ENCODE measurements at places on chromosomes 12 and 14.

- no peak for DNase-seq
Observed at GRCh38 chr12:115135800-115136211, 451.8 kb upstream of the TBX3 start.

- DNase-seq = no peak
Observed at GRCh38 chr12:121949648-121950397, 31.4 kb downstream of the CFAP251 start.

DNA sequence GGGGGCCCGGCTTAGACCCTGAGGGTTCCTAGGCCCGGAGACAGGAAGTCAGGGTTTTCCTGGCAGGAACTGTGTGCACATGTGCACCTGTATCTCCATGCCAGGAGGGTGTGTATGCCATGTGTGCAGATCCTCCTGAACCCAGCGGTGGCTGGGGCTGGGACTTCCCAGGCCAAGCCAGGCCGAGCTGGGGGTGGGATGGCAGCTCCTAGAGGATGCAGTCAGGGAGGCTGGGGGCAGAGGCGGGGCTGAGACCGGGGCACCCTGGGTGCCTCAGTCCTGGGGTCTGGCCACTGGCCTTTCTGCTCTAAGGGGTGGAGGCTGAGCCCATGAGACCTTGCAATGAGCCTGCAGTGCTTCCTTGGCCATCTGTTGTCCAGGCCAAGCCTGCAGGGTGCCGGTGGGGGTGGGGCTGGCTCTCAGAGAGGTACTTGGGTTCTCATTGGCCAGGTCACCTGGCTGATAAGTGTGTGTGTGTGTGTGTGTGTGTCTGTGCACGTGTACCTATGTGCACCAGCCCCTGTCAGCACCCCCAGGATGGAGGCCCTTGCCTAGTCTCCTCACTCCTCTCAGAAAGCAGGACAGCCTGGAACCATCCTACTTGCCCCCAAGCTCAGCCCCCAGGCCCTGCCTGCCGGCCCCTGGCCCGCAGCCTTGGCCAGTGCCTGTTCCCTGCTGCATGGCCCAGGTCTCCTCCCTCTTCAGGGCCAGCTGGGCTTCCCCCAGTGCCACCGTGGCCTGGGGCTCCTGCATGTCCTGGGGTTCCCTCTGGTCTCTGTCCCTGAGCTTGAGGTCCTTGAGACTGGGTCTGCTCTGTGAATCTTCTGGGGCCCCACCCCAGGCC lies 10.6 kb upstream of the TNFAIP2 start:
- DNase-seq = no peak

GRCh38 chr12:16844875-16845274 lies 238.9 kb upstream of the LMO3 start:
- no peak for DNase-seq

DNA sequence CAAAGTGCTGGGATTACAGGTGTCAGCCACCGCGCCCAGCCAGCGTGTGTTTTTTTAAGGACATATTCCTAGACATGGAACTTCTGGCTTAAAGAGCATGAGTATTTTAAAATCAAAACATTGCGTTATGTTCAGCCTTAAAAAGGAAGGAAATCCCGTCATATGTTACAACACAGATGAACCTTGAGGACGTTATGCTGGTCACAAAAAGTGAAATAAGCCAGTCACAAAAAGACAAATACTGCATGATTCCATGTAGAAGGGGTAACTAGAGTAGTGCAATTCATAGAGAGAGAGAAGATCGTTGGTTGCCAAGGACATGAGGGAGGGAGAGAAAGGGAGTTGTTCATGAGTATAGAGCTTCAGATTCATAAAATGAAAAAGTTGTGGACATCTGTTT lies 53.9 kb downstream of the ACACB start:
- DNase-seq = no peak

DNA sequence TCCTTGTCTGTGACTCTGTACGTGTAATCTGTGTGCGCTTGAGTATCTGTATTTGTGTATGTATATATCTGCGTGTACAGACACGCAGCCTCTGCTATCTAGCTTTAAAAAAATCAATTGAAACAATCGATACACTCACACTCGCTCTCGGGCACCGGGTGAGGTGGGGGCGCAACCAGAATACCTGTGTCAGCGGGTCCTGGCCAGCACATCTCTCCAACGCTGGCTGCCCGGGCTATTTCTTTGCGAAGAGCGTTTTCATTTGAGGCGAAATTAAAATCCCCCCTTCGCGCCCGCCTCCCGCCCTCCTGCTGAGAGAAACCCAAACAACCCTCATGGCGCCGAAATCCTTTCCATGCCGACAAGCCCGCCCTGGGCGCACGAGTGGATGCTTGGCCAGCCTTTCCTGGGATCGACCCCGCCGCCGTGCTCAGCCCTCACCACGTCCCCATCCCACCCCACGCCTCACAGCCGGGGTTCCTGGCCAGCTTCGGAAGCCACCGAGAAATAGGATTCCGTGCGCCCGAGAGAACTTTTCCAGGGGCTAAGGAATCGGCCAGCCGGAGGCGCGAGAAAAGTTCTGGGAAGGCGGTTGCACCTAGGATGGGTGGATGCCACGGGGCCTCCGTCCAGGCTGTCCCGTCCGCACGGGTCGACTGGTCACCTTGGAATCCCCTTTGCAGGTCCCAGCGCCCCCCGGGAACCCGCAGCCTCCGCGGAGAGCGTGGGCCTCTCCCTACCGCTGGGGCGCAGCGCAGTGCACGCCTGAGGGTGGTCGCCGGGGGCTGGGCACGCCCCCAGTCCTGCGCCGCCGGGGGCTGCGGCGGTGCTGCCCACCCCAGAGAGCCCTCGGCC lies 1.0 kb downstream of the ZDHHC22 start:
- DNase-seq = no peak

GRCh38 chr14:69399750-69400149 lies 1.3 kb downstream of the SLC39A9 start:
- DNase-seq = no peak

GRCh38 chr12:99686142-99686541 lies 38.6 kb downstream of the GARIN6 start:
- DNase-seq = no peak

DNA sequence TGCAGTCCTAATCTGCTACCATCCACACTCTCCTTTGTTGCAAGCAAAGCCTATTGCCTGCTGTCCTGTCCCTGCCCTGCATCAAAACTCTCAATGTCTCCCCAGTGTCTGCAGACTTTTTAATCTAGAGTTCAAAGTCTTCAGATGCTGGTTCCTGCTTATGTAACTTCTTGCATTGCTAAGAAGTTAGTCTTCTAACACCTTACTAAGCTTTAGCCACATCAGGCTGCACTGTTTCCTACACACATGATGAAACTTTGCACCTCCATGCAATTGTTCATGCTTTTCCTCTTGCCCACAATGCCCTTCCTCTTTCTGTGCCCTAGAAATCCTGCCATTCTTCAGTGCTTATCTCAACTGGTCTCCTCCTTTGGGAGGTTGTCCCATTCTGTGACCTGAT lies 16.2 kb upstream of the DICER1 start:
- no peak for DNase-seq

GRCh38 chr12:79658221-79658620 lies 32.5 kb downstream of the PAWR start:
- DNase-seq = no peak

DNA sequence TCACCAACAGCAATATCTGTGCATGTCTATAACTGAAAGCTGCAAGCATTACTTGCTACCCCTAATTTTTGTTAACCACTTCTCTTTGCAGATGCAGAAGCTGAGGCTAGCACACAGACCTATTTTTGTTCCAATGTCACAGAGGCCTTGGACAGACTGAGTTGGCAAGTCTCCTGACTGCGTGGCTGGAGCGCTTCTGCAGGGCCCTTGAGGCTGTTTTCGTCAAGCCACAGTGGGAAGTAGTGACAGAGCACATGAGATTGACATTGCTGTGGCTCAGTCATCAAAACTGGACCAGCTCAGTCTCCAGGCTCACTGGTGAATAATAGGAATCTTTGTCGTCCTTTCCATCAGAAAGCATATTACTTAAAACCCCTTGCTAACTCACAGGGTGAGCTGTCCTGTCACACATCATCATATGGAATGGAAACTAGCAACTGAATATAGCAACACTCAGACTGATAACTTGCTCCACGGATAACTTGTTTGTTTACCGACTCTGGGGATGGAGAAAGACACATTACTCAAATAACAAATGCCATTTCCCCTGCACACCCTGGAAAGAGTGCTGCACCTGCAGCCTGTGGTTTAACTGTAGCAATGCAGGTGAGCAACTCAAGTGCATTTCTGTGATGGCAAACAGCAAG lies 43.6 kb upstream of the DDX11 start:
- DNase-seq = no peak

DNA sequence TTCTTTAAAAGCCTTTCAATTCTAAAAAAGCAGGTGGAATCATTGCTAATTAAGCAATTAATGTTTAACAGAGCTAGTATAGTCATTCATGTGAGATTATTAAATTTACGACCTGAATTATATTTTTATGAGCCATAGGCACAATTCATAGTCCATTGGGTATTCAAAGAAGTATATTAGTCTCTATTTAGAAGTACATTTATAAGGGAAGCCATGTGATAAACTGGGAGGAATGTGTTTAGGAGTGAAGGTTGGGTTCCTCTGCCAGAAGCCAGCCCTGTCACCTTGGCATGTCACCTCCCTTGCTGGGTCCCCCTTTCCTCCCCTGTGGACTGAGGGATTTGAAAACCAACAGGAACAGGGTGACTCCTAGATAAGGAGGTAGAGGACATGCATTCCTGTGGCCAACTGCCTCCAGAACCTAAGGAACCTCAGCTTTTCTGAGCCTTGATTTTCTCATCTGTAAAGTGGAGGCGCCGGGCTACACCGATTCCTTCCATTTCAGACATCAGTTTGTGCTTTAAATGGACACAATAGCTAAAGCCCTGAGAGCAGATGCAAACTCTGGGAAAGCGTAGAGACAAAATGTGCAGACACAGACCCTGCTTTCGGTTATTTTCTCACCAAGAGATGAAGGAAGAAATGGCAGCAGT lies 5.4 kb upstream of the KRT2 start:
- no peak for DNase-seq
